Activated CD4-positive, alpha-beta T cell treated with anti-CD3 and anti-CD28 coated beads, Interleukin-2, amount 50 U/mL, for 1 hour (primary cell): ENCODE measurements at places on chromosomes 11 and 22.

DNA sequence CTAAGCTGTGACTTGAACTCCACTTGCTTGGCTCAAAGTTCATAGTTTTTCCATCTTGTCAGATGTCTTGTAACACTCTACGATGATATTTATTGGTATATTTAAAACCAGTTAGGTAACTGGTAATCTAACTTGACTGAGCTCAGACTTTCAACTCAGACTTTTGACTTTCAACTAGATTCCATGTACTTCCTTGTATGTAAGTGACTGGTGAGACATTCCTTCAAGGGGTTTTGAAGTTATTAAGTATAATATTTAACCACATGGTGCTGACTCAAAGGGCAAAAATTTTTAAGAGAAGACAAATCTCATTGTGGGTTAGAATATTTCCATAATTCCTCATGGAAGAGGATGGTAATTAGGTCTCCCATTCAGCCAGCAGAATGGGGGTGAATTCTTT lies 631.3 kb upstream of the ANO5 start:
- DNase-seq: no peak

GRCh38 chr11:67437809-67438157 lies 301 bp upstream of the PTPRCAP start:
- no peak for DNase-seq

GRCh38 chr22:30804626-30805025 lies 110.0 kb downstream of the OSBP2 start:
- DNase-seq: no peak

- DNase-seq: no peak
Observed at GRCh38 chr11:115700496-115700895, 196.3 kb upstream of the CADM1 start.

DNA sequence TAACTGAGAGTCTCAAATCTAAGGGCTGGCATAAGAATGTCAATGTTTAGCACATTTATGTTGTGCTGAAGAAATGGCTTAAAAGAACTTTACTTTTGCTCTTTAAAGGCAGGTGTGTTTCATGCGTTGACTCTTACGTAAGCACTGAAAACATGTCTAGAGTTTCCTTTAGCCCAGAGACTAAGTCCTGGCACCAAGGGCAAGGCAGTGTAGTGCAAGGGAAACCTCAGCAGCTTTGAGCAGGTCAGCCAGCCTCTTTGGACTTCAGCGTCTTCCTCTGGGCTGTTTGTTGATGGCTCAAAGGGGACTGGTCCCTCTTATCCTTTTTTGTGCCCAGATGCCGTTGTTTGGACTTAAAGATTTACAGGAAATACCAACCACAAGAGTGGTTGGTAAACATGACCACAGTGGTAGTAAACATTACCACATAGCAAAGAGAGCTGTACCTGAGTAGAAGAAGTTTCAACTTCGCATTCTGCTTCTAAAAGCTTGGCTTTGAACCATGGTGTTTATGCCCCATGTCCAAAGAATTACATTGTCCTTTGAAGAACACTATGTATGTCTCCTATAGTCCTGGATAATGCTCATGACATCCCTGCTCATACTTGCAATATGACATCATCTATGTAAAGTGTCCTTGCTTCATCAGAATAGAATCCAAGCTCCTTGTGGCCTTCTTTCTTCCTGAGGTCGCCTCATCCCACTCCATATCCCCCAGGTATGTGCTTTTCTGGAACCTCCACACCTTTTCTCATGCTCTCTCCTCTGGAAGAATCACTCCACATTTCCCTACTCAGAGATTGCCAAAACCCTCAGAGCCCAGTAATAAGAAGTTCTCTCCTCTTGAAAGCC lies 23.5 kb downstream of the TENM4 start:
- no peak for DNase-seq

DNA sequence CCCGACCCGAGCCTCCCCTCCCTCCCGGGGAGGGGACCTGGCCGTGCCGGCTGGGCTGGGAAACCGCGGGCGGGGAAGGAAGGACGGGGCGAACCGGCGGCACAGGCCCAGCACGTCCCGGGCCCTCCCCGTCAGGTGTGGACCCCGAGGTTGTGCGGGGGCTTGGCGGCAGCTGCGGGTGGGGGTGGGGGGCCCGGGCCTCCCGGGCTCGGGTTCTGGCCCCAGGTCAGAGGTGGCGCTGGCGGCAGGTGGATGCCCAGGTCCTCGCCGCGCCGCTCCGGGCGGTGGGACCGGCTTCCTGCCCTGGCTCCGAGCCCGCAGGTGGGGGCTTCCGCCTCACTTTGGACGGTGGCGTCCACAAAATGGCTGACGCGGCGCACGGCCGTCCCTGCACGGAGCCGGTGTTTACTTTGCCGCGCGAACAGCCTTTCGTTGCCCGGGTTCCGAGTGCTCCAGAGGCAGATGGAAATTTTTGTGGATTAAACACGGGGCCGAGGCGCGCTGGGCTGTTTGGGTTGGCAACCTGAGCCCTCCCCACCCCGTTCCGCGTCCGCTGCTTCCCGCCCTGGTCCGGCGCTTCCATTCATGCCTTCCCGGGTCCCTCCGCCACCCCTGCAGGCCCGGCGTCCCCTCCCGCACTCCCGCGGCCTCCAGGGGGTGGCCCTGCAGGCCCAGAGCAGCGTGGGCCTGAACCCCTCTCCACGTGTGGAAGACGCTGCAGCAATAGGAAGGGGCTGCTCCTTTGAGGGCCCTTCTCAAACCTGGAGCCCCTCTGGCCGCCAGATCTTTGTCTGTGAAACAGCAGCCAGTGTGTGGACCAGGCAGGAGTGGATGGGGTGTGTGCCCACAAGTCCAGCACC lies 92.0 kb upstream of the KCNQ1OT1 start:
- DNase-seq: peak; percentile 16

DNA sequence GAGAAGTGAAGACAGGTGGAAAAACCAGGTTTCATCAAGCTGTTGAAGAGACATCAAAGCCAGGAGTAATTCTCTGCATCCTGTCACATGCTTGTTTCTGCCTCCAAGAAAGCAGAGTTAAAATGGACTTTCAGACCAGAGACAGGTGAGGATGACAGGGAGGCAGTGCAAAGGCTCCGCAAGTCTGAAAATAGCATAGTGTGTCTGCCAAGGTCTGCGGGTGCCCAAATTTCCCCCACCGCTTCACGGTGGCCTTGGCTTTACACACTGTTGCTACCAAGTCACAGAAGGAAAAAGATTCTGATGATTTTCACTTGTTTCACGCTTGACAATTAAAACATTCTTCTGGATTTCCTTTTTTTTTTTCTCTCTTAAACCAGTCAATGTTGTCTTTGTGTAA lies 44.2 kb downstream of the SNX19 start:
- no peak for DNase-seq

DNA sequence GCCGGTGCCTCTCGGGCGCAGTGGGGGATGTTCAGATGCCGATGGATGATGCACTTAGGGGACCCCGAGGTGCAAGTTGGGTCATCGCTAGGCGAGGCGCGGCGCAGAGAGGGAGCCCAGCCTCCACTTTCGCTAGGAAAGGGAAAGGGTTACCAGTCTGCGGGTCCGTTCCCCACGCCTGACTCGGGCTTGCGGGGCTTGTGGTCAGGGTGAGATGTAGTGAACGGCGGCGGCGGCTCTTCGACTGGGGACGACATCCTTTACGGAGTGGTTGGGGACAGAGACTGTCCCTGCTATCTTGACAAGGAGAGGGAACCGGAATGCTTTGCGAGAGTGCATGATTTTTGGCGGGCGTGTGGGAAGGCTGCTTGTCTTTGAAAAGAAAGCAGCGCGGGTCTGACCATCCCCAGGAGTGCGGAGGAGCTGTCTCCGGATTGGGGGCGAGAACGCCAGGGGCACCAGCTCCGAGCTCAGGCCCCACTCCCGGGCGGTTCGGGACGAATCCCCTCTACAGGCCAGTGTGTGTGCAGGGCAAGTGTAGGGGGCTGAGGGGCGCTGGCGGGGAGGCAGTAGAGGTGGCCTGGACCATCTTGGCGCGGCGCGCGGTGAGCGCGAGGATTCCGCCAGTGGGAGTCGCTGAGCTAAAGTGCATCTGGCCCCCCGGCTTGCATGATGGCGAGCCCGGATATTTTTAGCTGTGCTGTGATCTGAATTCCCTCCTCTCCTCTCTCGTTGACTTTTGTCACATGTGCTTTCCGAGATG lies 1.1 kb downstream of the FAT3 start:
- no peak for DNase-seq

DNA sequence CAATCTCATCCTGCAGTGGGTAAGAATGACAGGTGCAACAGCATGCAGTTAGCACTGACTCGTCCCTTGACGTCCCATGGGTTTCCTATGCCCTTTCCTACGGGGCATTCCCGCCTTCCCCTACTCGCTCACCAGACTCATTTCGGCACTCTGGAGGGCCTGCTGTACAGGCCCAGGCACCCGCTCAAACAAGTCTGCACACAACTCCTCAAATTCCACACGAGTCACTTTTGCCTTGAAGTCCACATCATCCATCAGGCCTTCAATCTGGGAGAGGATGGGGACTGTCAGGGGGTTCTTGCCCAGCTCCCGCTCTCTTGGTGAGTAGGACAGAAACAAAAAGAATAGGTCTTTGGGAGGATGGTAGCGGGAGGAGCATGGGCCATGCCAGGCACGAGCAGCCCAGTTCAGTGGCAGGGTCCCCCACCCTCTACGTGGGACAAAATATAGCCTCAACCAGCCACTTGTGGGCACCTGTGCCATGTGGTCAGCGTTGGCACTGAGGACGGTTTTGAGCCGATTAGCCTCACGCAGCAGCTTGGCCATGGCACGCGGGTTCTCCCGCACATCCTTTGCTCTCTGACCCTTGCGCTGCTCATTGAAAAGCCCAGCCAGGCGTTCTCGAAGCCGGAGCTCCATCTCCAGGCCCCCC lies 4.7 kb downstream of the HYOU1 start:
- no peak for DNase-seq

DNA sequence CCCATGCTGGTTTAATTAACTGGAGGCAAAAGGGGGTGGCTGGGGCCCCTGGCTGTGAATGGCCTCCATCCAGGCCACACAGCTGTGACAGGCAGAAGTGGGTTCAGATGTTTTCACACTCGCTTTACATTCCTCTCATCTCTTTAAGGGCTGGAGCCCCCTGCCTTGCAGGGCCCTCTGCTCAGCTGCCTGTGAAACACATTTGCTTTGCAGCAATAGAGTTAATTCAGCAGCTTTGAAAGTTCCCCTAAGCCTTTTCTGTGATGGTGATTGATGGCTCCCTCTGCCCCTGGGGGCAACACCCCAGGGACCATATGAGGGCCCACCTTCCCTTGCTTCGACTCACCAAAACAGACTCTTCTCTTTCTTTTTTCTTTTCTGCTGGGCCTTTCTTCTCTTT lies 139.3 kb downstream of the FEZ1 start:
- DNase-seq: no peak

GRCh38 chr11:130514316-130514715 lies 65.9 kb downstream of the ADAMTS15 start:
- no peak for DNase-seq

GRCh38 chr11:85595285-85595884 lies 31.8 kb downstream of the DLG2 start:
- DNase-seq: no peak

- no peak for DNase-seq
Observed at GRCh38 chr22:46679706-46680269, 58.3 kb downstream of the CERK start.

DNA sequence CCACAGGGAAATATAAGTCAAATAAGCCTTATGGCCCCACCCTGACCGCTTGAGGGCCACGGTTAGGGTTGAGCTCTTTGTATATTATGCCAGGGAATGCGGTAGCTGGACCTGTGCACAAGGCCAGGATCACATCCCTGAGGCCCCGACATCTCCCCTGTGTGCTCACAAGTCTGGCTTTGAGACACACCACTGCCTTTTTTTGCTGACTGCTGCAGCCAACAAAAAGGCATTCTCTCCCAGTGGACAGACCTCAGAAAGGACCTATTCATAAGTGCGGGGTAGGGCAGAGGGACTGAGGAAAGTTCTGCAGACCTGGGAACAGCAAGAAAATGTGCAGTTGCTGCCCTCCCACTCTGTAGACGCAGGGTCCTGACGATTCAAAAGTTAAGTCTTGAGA lies 3.4 kb upstream of the SIDT2 start:
- DNase-seq: no peak

- DNase-seq: peak; percentile 14
Observed at GRCh38 chr11:746289-747157, 741 bp upstream of the TALDO1 start.

- no peak for DNase-seq
Observed at GRCh38 chr11:93016595-93016994, 47.1 kb downstream of the MTNR1B start.

- DNase-seq: no peak
Observed at GRCh38 chr11:33692013-33692504, 8.6 kb downstream of the C11orf91 start.

DNA sequence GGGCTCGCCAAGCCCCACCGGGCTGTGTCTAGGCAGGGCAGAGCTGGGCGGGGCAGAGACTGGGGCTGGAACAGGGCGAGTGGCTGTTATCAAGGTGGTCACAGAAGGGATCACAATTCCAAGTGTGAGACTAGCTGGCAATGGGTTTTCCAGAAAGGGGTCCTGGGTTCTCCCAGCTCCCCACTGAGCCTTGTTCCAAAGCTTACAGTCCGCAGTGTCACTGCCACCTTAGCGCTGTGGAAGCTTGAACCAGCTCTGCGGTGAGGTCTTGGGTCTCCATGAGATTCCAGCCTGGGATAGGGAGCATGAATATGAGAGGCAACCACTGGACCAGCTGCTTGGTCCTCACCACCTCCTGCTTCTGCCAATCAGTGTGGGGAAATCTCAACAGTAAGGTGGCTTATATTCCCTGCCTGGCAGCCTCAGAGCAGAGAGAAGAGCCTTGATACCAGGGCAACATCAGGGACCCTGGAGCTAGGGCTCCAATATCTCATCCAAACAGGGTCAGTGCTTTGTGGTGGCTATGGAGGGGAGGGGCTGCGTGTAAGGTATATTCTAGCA lies 831 bp downstream of the CD44 start:
- no peak for DNase-seq

DNA sequence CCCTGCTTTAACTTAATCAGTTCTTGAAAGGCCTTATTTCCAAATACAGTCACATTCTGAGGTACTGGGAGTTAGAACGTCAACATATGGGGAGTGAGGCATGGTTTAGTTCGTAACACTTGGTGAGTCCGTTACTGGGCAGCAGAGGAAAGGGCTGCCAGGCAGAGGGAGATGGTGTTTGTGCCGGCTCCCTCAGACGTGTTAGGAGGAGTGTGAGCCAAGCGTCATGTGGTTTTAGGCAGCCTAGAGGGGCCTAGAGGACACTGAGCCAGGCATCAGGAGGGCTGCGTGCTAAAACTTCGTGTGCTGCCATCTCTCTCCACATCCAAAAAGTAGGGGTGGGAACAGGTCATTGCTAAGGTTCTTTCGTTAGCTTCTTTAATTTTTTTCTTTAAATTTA lies 10.2 kb downstream of the BCR start:
- DNase-seq: no peak

GRCh38 chr11:18010977-18011586 lies 1.8 kb downstream of the SERGEF start:
- DNase-seq: no peak

- no peak for DNase-seq
Observed at GRCh38 chr11:8034604-8035190, 46.3 kb upstream of the TUB start.

DNA sequence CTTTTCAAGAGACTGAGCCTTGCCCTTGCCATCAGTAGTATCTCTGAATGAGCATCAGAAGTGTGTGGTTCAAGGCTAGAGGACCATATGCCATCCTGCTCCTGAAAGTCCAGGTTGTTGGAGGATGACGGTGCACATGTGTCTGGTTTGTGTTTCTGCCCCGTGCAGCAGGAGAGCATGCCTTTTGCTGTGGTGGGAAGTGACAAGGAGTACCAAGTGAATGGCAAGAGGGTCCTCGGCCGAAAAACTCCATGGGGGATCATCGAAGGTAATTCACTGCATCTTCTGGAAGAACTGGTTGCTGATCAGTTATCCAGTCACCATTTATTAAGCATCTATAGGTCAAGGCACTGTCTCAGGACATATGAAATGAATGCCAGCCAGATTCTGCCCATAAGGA lies 6.1 kb upstream of the WBP2NL start:
- no peak for DNase-seq
